ENCODE measurements at places on chromosomes 7 and 10.

- no peak for DNase-seq
Measured at GRCh38 chr10:77593771-77594470, 43.7 kb downstream of the KCNMA1 start.

GRCh38 chr10:16386855-16387254 lies 50.0 kb upstream of the PTER start:
- DNase-seq: no peak

DNA sequence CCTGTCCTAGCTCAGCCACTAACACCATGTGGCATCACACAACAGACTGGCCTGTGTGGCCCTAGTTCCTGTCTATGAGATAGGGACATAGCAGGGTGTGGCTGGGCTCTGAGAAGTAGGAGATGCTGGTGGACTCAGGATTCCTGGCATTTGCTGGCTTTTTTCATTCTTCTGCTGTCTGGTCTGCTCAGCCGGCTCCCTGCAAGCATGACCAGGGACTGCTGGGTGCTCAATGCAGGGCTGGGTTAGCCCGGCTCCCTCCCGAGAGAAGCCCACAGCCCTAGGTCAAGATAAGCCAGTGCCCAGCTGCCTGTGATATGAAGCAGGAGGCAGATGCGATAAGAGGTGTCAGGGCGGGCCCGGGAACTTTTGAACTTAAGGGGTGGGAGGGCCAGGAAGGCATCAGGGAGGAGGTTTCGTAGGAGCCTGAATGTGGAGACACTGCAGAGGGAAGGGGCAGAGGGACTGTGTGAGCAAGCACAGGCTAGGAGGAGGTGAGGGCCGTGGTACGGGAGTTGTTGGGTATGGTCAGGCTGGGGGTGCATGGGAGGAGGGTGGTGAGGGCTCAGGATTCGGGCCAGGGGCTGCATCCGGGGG lies 3.5 kb downstream of the AQP1 start:
- no peak for DNase-seq

- no peak for DNase-seq
Measured at GRCh38 chr7:151062399-151063211, 3.2 kb downstream of the SLC4A2 start.

DNA sequence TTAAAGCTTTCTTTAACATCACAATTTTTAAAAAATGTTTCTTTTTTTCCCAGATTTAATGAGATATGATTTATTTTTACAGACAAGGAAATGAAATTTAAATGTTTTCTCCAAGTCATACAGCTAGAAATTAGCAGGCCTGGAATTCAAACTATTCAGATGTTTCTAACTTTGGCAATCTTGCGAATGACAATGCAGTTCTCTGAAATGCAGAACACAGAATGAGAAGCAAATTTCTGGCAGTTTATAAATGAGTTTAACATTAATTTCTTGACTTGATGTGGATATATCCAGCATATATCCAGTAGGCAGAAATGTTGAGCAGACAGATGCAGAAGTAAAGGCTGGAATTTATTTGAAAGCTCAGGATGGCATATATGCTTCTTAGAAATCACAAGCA lies 227.5 kb downstream of the THSD7A start:
- no peak for DNase-seq

- DNase-seq: no peak
Measured at GRCh38 chr10:20995123-20995987, 98.2 kb upstream of the NEBL start.

DNA sequence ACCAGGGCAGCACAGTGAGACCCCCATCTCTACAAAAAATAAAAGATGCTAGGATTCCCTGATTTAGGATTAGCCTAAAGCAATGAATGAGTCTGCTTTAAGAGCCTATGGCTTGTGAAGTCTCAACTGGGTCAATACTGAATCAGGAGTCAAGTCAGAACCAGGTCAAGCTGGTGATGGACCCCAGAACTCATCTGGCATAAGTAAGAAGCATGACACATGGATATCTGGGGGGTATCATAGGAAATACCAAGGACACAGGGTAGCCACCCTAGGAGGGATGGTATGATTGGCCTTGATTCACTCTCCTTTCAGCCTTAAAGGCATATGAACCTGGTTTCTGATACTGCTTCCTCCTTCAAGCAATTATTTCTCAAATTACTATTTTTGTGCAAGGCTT lies 78.4 kb upstream of the FAM133B start:
- DNase-seq: no peak

DNA sequence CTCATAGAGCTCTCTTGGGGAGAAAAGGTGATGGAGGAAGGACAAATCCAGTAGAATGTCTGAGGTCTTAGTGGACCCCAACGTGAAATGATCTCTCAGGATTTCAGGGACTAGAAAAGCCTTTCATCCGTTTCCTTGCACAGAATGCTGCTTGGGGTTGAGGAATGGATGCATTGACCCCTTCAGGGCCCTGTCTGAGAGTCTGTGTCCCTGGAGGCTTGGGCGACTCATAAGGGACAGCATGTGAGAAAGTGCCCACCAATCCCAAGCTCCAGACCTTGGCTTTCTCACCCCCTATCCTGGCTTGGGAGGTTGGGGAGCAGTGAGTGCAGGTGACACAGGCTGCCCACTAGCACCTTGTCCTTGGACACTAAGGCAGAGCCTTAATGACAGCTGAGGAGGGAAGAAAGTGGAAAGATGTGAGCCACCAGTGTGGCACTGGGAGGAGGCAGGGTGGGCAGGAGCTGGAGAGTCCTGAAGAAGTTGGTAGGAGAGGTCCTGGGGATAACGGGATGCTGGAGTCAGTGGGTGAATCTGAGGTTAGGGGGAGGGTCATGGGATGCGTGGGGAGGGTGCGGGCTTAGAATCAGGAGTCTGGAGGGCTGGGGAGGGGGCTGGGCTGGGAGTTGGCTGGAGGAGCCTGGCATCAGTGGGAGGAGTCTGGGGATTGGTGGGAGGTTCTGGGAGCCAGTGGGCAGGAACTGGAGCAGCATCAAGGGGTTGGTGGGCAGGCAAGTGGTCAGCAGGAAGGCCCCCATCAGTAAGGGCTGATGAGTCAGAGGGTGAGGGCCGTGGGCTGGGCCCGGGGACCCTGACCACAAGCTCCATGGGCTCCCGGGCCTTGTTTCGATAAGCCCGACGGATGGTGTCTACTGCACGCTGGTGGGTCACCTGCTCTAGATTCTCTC lies 8.6 kb downstream of the LZTS2 start:
- DNase-seq: no peak

Data from stimulated activated CD4-positive, alpha-beta T cell treated with anti-CD3 and anti-CD28 coated beads, Interleukin-4, amount 100 ng/mL, for 48 hours (primary cell).